ENCODE measurements at places on chromosomes 12 and 14. TPM values are rescaled to one million over a fixed set of nuclear protein-coding genes. Genes with fewer than 3 reads are reported as not detected.

CRIP1 gene
- total RNA-seq: 34.5 TPM

LRRC43 gene
- total RNA-seq: 4.6 TPM

CYP27B1 gene
- total RNA-seq: 0.72 TPM

BRI3BP gene
- total RNA-seq: 20.5 TPM

CCT2 gene
- total RNA-seq: 220 TPM

BCL11B gene
- total RNA-seq: 3.0 TPM

DNA sequence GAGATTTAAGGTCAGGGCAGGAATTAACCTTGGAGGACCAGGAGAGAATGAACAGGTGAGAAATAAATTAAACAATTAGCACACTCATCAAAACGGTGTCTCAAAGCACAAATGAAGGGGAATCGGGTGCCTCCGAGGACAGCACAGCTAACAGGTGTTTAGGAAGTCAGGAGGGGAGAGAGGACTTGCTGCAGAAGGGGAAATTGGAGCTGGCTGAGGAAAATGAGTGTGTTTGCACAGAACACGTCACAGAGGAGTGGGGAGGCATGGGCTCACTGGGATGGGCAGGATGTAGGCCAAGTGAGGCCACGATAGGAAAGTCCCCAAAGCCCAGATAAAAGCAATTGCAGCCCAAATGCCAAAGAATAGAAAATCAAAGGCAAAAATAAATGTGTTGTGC, 121.7 kb downstream of the ZNF664 start:
- no peak overlapping the region for H3K27ac ChIP-seq
- no peaks in the 10 kb centered on the region for H3K27me3 ChIP-seq
- DNase-seq: no peak
- H3K36me3 ChIP-seq: peaks cover 2% of the 10 kb centered on the region
- H3K4me3 ChIP-seq: no peak overlapping the region
- peaks cover 28% of the 10 kb centered on the region for H3K4me1 ChIP-seq

DNA sequence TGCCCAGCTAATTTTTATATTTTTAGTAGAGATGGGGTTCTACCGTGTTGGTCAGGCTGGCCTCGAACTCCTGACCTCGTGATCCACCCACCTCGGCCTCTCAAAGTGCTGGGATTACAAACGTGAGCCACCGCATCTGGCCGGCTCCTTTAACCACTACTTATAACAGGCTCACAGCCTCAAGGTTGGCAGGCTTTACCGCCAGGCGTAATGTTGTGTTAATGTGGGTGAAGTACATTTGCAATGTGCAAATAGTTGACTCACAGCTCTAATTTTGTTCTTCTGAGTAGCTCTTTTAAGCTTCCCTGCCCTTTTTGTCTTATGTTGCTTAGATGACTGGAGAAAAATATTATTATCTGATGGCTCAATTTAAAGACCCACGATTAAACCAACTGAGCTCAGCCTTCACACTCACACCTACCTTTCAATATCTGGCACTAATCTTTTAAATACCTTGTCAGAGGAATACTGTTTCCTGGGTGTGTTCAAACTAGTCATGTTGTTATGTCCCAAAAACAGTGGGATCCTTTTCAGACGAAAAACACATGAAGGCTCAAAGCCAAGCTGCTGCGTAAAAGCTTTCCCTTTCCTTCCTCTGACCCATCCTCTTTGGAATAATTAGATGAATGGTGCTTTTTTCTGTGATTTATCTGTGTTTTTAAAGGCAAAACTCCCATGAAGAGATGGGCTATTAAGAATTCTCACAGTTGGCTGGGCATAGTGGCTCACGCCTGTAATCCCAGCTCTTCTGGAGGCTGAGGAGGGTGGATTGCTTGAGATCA, 57.2 kb upstream of the USP44 start:
- peaks cover 5% of the 10 kb centered on the region for H3K4me1 ChIP-seq
- H3K4me3 ChIP-seq: no peak overlapping the region
- DNase-seq: no peak
- H3K36me3 ChIP-seq: no peaks in the 10 kb centered on the region
- no peaks in the 10 kb centered on the region for H3K27me3 ChIP-seq

GRCh38 chr12:59936534-59936933, 340.7 kb downstream of the SLC16A7 start:
- H3K27ac ChIP-seq: no peak overlapping the region
- no peak for DNase-seq
- no peaks in the 10 kb centered on the region for H3K4me1 ChIP-seq
- H3K4me3 ChIP-seq: no peak overlapping the region
- H3K27me3 ChIP-seq: no peaks in the 10 kb centered on the region

DNA sequence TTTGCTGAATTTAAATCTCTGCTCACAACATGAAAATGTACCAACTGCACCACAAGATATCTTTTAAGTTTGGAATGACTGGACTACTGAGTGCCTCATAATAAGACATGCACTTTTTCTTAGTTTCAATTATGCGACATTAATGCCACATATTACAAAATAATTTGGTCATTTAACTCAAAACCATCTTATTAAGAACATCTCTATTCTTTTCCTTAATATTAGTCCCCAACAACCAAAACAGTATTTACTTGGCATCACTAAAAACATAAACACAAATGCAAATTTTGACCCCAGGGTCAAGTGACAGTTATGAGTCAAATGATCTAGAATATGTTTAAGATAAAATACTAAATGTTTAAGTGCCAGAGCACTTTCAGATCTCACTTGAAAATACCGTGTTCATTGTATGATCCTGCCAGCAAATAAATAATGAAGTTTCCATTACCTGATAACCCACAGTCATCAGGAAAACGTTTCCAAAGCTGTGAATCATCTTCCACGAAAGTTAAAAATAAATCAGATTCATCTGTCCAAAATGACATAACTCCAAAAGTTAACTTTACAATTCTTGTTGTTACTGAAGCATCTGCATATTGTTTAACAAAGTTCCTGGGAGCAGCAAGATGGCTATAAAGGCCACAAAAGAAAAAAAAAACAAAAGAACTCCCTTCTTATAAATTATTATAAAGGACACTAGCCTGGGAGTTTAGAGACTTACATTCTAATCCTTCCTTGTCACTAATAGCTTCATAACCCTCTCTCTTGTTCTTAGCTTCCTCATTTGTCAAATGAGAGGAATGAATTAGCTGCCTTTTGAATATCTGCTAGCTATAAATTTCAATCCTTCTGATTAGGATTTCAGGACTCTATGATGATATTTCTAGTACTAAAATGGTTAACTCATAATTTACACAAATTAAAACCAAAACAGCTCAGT, 30.5 kb upstream of the AP4S1 start:
- H3K27ac ChIP-seq: no peak overlapping the region
- DNase-seq: no peak
- no peaks in the 10 kb centered on the region for H3K27me3 ChIP-seq
- no peaks in the 10 kb centered on the region for H3K36me3 ChIP-seq
- H3K4me1 ChIP-seq: no peaks in the 10 kb centered on the region

DNA sequence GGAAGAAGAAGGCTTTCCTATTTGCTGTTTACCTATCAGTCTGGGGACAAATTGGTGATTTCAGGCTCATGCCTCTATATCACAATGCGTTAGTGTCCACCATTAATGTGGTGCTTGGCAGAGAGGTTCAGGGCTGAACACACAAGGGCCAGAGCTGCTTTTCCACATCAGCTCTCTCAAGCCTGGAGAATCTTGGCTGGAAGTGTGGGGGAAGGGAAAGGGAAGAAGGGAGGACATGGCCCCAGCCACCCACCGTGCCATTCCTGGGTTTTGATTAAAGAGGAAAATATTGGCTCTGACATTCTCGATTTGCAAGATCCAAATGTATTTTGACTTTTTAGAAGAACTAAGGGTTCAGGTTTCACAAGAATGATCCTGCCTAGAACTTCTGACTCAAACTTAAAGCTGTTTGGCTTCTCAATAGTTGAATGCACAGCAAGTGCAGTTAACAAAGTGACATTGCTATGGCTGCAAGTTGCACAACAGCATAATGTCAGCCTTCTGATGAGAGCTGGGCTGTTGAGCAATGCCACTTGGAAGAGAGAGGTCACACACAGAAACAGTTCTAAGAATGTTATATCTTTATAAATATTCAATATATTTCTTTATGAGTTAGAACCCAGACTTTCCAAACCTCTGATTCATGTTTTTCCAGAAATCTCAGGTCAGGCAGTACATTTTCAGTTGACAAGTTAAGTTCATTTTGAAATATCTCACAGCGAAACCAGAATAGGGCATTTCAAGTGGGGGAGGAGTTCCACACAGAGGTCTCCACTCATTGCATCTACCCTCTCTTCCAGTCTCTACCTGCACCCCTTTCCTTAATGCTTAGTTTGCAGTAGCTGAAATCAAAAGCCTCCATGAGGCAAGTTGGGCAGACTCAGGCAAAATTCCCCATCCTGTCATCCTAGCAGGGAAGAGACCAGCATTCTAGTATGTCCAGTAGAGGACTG, 25.3 kb downstream of the IGF1 start:
- H3K27me3 ChIP-seq: no peaks in the 10 kb centered on the region
- no peak for DNase-seq
- H3K4me1 ChIP-seq: no peaks in the 10 kb centered on the region
- H3K4me3 ChIP-seq: no peak overlapping the region
- no peaks in the 10 kb centered on the region for H3K36me3 ChIP-seq

DNA sequence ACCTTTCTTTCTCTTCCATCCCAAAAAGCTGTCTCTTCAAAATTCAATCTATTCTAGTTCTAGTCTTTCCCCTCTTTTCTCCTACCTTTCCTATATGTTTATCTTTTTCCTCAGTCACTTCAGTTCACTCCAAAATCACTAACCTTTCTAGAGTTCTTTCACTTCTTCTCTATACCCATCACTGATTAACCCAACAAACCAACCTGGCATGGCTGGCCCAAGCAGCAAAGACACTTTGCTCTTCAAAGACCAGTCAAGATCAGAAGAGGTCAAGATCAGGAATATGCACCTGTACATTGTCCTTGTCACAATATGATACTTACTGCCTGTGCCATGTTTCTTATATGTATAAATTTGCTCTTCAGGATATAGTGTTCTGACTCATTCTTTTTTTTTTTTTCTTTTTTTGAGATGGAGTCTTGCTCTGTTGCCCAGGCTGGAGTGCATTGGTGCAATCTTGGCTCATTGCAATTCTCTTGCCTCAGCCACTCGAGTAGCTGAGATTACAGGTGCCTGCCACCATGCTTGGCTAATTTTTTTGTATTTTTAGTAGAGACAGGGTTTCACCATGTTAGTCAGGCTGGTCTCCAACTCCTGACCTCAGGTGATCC, 112.9 kb downstream of the C12orf42 start:
- H3K4me3 ChIP-seq: no peak overlapping the region
- H3K27me3 ChIP-seq: no peaks in the 10 kb centered on the region

DNA sequence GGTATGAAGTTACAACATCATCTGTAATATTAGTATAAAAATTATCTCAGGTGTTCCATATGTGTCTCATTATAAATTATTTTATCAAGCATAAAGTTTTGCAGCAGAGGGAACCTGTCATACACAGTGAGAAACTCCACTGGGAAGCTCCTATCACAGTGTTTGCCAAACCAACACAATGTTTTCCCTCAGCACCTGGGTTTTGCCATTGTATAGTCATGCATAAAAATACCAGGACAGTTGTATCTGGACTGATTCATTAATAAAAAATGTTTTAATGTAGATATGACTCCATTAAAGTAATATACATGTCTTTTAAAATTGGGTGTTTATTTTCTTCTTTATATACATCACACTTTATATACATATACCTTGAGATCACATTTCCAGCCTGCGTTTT, 56.6 kb downstream of the METTL25 start:
- no peak for DNase-seq
- no peaks in the 10 kb centered on the region for H3K27me3 ChIP-seq
- H3K4me1 ChIP-seq: no peaks in the 10 kb centered on the region
- H3K27ac ChIP-seq: no peak overlapping the region
- no peaks in the 10 kb centered on the region for H3K36me3 ChIP-seq

DNA sequence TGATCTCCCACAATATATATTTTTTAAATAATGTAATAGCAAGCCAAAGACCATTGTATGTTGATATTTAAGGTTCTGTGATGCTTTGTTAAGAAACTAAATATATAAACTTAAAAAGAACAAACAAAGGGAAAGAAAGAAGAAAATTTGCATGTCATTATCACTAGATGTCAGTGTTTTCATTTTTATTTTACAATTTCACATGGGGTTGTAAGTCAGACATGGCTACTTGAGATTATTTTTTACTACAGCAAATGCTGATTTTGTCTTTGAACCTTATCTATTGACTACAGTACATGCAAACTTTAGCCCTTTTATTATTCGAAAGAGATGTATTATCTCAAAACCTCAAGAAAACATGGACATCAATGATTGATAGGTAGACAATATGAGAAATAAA, 36.1 kb downstream of the SLCO1C1 start:
- no peak overlapping the region for H3K27ac ChIP-seq
- DNase-seq: no peak
- no peaks in the 10 kb centered on the region for H3K4me1 ChIP-seq
- no peaks in the 10 kb centered on the region for H3K36me3 ChIP-seq

DNA sequence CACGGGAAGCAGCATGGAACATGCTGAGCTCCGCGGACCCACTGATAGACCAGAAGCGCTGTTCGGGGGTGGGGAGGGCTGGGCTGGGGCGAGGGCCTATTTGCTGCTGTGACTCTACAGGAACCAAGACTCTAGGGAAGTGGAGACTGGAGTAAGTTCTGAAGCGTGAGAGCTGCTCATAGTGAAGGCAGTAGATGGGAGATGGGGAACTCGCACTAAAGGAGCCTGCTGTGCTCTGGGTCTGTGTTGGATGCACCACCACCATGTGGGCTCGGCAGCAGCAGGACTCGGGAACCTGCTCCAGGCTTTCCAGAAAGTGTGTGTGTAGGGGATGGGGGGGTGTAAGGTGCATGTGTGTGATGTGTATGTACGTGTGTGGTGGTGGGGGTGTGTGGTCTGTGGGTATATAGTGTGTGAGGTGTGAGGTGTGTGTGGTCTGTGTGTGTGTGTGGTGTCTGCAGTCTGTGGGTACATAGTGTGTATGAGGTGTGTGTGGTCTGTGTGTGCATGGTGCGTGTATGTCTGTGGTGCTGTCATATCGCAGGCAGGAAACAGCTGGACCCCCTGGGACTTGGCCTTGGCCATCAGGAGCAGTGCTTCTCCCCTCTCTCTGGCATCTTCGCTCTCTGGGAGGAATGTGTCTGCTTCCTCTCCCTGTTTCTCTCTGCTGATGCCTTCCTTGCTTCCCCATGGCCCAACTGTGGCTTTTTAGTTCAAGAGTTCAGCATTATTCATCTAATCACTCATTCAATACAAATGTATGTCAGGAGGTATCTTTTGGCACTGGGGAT, 378.9 kb downstream of the FUT8 start:
- H3K36me3 ChIP-seq: no peaks in the 10 kb centered on the region
- no peak overlapping the region for H3K27ac ChIP-seq
- peaks cover 15% of the 10 kb centered on the region for H3K4me1 ChIP-seq
